ENCODE measurements at places on chromosomes 16 and 17. TPM values are rescaled to one million over a fixed set of nuclear protein-coding genes. Genes with fewer than 3 reads are reported as not detected.

Gene SMIM5
- 0.54 TPM for total RNA-seq

Gene SMPD3
- total RNA-seq = 8.8 TPM

Gene SOX15
- 0.20 TPM for total RNA-seq

Gene UBALD2
- 292 TPM for total RNA-seq

Gene MAPK8IP3
- 122 TPM for total RNA-seq

Gene ZACN
- not detected for total RNA-seq

Gene CDYL2
- total RNA-seq = 125 TPM

Gene OTOP2
- not detected for total RNA-seq

Gene VWA3A
- 0.32 TPM for total RNA-seq

Gene ATP2A1
- total RNA-seq = 1.4 TPM

Gene HES7
- total RNA-seq = 1.2 TPM

Gene GABARAP
- 287 TPM for total RNA-seq

Gene TMEM170A
- 37.7 TPM for total RNA-seq

Gene HOXB8
- total RNA-seq = not detected

Gene INO80E
- 98.2 TPM for total RNA-seq

Gene CSF3
- not detected for total RNA-seq

Gene CACNG4
- total RNA-seq = not detected

Gene TP53TG3F
- total RNA-seq = not detected

Gene KRTAP4-9
- not detected for total RNA-seq

Gene G6PC1
- not detected for total RNA-seq

Gene KRTAP1-5
- not detected for total RNA-seq

Gene PPY
- total RNA-seq = not detected

Gene PITPNM3
- 1.0 TPM for total RNA-seq

Gene KCNH4
- total RNA-seq = 0.59 TPM

Gene ITGAD
- total RNA-seq = not detected

Gene NHLRC4
- total RNA-seq = 2.2 TPM

Gene KREMEN2
- total RNA-seq = not detected

Gene MYH8
- not detected for total RNA-seq

Gene ABCA6
- total RNA-seq = 0.32 TPM

Gene MSLN
- total RNA-seq = not detected

Gene GNG13
- not detected for total RNA-seq

Gene DPEP1
- total RNA-seq = not detected

Gene CPSF4L
- total RNA-seq = not detected

Gene NOD2
- total RNA-seq = 9.4 TPM

Data from T-helper 1 cell treated with Interleukin-12 subunit alpha and Interleukin-12 subunit beta and Interleukin-4 antibody, amounts not matched to agents 30 ng/mL and 1 ng/mL, for 36 hours (primary cell).